Muscle of leg (tissue), 16 donors: ENCODE measurements at places on chromosomes 3 and 15. TPM values are rescaled to one million over a fixed set of nuclear protein-coding genes. Genes with fewer than 3 reads are reported as not detected.

The FSD2 gene
- total RNA-seq, result 44.4 TPM

The TRANK1 gene
- 5.0 TPM for total RNA-seq

The SMAD6 gene
- total RNA-seq, result 5.4 TPM

The C3orf85 gene
- not detected for total RNA-seq

The CGNL1 gene
- total RNA-seq, result 9.5 TPM

The GP9 gene
- total RNA-seq, result 0.40 TPM

The CISH gene
- 3.9 TPM for total RNA-seq

The HHATL gene
- total RNA-seq, result 18.1 TPM

The IL12A gene
- 0.71 TPM for total RNA-seq

The DUOX1 gene
- total RNA-seq, result 0.04 TPM

The CFAP91 gene
- 1.4 TPM for total RNA-seq

The PTH1R gene
- 20.7 TPM for total RNA-seq
